Nucleus accumbens (tissue), 56 donors: ENCODE measurements at places on chromosomes 11 and 22.

DNA sequence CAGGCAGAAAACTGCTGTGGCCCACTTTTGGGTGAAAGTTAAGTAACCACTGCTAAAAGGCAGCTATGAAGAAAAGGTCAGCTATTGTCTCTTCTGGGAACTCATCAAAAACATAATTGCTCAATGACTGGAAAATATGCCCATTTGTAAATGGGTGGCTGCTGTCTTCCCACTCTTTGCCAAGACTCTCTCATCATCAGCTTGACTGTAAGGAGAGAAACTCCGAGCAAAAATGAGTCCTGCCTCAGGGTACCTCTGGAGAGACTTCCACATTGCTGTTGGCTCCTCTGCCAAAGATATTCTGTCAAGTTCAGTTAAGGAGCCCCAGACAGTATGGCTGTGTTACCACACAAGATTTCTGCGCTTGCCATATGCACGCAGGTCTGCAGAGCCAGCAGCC is 138.7 kb downstream of the BBOX1 start:
- DNase-seq, result no peak

DNA sequence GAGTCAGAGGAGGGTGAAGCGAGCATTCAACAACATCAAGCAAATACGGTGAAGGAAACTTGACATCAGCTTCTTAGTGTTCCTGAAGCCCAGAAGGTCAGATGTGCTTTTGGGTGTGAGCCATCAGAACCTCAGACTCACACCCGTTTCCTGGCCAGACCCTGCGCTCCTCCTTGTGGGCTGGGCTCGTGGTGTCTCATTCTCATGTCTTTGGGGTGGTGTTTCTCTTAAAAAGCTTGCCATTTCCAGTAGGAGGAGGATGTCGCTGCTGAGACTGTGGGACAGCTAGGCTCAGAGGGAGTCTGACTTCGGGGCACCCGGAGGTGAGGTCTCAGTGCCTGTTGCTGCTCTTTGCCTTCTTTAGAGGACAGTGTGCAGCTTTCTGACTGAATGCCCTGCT is 24.2 kb downstream of the PPFIBP2 start:
- DNase-seq, result no peak

DNA sequence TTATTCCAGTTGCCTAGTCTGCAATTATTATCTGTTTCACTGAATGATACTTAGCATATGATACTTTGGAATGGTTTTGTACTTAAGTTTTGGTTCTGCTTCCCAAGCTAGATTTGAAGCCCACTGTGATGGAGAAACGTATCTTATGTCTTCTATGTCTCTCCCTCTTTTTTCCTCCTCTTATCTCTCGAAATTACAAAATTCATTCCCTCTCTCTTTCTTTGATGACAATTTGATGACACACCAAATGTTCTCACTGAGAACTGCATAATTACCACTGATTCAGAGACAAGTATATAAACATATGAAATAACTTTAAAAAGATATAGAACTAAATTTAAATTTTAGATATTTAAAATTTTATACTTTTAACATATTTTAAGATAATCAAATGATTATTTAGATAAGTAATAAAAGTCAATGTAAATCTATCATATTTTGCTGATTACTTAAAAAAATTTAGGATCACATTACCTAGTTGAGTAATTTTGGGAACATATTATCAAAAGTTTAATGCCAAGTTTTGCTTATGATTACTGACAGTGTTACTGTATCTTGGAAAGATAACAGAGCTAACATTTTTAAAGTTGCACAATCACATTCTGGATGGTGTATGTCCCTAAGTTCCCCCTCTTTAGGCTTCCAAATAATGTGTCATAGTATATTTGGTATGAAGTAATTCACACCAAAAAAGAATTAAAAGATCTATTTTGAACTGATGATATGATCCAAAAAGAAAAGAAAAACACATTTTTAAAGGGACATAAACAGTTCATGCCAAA is 255.3 kb downstream of the SBF2 start:
- DNase-seq, result no peak

GRCh38 chr11:121958971-121959325 is 157.1 kb downstream of the BLID start:
- no peak for DNase-seq

- DNase-seq, result no peak
Measured at GRCh38 chr11:83292709-83293456, 6.7 kb upstream of the CCDC90B start.

DNA sequence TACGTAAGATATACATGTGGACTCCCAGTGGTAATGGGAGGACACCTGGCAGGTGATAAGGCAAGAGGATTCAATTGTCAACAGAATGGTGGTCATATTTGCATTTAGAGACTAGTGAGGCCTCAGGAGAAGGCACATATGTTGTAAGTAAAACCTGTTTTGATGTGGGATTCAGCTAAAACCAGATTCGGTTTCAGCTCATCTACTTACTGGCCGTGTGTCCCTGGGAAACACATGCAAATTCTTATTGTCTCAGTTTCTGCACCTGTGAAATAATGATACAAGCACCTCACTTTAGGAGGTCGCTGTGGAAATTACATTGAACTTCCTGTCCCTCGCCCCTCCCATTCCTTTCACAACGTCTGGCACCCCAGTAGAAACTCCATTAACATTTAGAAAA is 78.9 kb upstream of the FIBIN start:
- no peak for DNase-seq

- peak; percentile 10 for DNase-seq
Measured at GRCh38 chr11:69155302-69156234, at the start of gene SMIM38. Gene SMIM38 (plus strand): TSS chr11:69155935. CDS start chr11:69157847, 1,912 bp downstream.
